Fibroblast of villous mesenchyme (primary cell): ENCODE measurements at places on chromosomes 3 and 15. TPM values are rescaled to one million over a fixed set of nuclear protein-coding genes. Genes with fewer than 3 reads are reported as not detected.

Gene DISP2
- under 0.01 TPM in 2 replicates for total RNA-seq

- DNase-seq = no peak
Measured at GRCh38 chr3:50862221-50862620, 187.5 kb downstream of the DOCK3 start.

GRCh38 chr15:62059108-62059815 lies 985 bp downstream of the VPS13C start:
- no peak for DNase-seq

DNA sequence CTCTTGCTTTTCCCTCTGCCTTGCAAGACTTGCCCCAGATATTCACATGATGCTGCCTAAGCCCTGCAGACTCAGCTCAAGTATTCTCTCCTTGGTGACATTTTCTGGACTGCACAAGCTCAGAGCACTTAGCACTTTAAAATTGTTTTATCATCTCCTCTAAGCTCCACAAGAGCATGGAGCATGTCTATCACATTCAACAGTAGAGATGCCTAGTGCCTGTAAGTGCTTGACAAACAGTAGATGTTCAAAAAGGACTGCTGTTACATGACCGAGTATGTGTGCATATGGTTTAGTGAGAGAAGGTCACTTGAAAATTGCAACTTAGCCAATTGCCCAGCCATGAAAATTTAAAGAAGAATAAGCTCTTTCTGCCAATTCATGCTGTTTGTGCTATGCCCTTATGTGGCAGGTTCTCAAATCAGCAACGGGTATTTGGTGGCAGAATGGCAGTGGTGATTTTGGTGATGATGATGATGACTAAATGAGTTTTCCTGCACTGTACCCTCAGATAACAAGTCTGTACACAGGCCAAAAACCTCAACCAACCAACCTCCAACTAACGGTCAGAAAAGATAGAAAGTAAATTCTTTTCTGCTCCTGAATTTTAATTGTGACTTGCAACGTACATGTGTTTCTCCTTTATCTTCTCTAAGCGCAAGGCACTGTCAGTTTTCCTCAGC lies 647.2 kb upstream of the UBE2E2 start:
- no peak for DNase-seq
